ENCODE measurements at places on chromosomes 1 and 21.

GRCh38 chr1:42966688-42967612 is 8.3 kb upstream of the SLC2A1 start:
- DNase-seq: peak; percentile 83

GRCh38 chr1:241299347-241299746 is 57.7 kb downstream of the RGS7 start:
- no peak for DNase-seq

DNA sequence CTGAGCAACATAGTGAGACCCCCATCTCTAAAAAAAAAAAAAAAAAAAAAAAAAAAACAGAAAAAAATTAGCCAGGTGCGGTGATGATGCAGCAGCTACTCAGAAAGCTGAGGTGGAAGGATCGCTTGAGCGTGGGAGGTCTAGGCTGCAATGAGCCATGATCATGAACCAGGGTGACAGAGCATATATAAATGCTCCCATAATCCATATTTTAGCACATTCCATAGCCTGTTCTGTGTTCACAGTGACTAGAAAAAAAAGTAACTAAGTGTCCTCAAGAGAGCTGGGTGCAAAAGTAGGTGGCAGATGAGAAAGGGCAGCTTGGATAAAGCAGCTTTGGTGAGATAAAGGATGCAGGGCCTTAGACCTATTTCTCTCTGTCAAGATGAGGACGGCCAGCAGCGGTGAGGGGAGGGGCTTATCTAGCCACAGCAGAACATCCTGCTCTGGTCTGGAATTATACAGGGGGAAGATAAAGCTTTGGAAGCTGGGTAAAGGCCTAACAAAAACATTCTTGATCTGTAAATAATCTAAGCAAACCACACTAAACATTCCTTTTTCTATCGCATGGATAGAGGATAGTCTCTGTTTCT is 205.3 kb downstream of the DAB1 start:
- no peak for DNase-seq

GRCh38 chr1:151189637-151190445 is at the start of gene VPS72:
Gene VPS72 (minus strand): TSS chr1:151190197. CDS start chr1:151190121, 76 bp downstream.
- peak; percentile 89 for DNase-seq

- no peak for DNase-seq
These were observed 27.5 kb downstream of the DMBX1 start for GRCh38 chr1:46517010-46517600.

GRCh38 chr1:17009706-17010105 is 2.0 kb downstream of the ATP13A2 start:
- DNase-seq: no peak

- DNase-seq: no peak
These were observed 78.7 kb downstream of the RGL1 start for GRCh38 chr1:183883623-183884022.

DNA sequence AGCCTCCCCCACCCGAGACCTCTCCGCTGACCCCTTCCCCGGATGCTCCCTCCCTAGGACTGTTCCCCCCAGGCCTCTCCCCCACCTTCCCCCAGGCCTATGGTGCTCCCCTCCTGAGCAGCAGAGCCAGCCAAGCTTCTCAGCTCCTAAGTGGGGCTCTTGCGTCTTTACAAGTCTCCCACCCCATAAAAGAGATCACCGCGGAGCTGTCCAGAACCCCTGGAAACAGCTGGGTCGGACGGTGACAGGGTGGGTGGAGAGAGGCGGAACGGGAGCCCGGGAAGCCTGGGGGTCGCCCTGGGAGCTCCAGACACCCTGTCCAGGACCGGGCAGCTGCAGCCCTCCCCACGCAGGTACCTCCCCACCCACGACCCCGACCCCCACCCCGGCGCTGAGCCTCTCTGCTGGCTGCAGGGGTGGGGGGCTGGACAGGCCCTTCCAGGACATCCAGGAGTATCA is 61.2 kb downstream of the WNT9A start:
- DNase-seq: no peak

- DNase-seq: no peak
These were observed 12.5 kb downstream of the KCNN3 start for GRCh38 chr1:154857441-154858215.

GRCh38 chr1:4673494-4673893 is 19.1 kb downstream of the AJAP1 start:
- DNase-seq: no peak

- no peak for DNase-seq
These were observed 3.0 kb downstream of the IGSF21 start for GRCh38 chr1:18110598-18110939.

All from fibroblast of lung (primary cell).